Thymus (tissue), 14 donors: ENCODE measurements at places on chromosomes 7 and 10. TPM values are rescaled to one million over a fixed set of nuclear protein-coding genes. Genes with fewer than 3 reads are reported as not detected.

DNA sequence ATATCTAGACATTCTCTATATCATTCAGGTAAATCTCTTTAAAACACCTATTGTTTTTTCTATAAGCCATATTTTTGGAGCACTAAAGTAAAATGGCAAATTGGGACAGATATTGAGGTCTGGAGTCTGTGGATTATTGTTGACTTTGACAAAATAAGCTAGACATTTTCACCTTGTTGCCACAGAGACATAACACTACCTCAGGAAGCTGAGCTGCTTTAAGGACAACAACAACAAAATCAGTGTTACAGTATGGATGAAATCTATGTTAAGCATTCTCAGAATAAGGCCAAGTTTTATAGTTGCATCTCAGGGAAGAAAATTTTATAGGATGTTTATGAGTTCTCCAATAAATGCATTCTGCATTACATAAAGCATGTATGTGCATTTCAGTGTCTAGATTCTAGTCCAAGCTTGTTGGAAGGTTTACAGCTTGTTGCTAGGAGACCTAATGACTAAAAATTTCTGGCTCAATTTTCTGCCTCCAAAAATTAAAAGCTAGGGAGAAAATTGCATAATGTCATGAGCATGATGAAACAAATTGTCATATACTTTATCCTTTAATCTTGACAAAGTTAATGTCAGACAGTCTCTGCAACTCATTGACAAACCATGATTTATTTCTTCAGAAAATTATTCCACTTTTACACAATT is 18.3 kb downstream of the LIPM start:
- H3K4me3 ChIP-seq, result no peak overlapping the region
- no peaks in the 10 kb centered on the region for H3K27me3 ChIP-seq
- H3K27ac ChIP-seq, result no peak overlapping the region
- H3K36me3 ChIP-seq, result no peaks in the 10 kb centered on the region
- H3K4me1 ChIP-seq, result peaks cover 3% of the 10 kb centered on the region

GRCh38 chr10:26879744-26880143 is 19.0 kb upstream of the ABI1 start:
- DNase-seq, result no peak
- no peaks in the 10 kb centered on the region for H3K4me1 ChIP-seq
- H3K36me3 ChIP-seq, result no peaks in the 10 kb centered on the region

- no peaks in the 10 kb centered on the region for H3K4me1 ChIP-seq
- H3K36me3 ChIP-seq, result no peaks in the 10 kb centered on the region
- no peak overlapping the region for H3K4me3 ChIP-seq
- no peak for DNase-seq
Measured at GRCh38 chr7:68276725-68277124, 1280.1 kb downstream of the TYW1 start.

MUC12 gene
- total RNA-seq, result 0.57 TPM

PTPN20 gene
- total RNA-seq, result 1.2 TPM
